ENCODE measurements at places on chromosomes 5 and 9.

DNA sequence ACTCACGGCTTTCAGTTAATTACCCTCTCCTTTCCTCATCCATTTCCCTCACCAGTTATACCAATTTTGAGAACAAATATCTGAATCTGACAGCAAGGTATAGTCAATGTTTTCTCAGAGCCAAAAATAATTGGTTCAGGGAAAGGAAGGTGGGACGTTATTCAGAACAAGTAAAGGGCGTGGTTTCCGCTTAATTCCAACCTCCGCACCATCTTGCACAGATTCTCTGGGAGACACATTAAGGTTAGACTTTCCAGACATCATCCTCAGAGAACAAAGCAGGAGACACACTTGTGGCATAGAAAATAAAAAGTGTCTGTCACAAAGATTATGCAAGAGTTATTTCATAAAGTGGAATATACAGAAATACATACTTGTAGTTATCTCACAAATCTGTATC, 441.2 kb downstream of the IRX1 start:
- no peak for DNase-seq

- no peak for DNase-seq
Observed at GRCh38 chr5:57538341-57538955, 55.8 kb upstream of the ACTBL2 start.

GRCh38 chr9:69149321-69149807, 24.7 kb upstream of the TJP2 start:
- DNase-seq, result no peak

DNA sequence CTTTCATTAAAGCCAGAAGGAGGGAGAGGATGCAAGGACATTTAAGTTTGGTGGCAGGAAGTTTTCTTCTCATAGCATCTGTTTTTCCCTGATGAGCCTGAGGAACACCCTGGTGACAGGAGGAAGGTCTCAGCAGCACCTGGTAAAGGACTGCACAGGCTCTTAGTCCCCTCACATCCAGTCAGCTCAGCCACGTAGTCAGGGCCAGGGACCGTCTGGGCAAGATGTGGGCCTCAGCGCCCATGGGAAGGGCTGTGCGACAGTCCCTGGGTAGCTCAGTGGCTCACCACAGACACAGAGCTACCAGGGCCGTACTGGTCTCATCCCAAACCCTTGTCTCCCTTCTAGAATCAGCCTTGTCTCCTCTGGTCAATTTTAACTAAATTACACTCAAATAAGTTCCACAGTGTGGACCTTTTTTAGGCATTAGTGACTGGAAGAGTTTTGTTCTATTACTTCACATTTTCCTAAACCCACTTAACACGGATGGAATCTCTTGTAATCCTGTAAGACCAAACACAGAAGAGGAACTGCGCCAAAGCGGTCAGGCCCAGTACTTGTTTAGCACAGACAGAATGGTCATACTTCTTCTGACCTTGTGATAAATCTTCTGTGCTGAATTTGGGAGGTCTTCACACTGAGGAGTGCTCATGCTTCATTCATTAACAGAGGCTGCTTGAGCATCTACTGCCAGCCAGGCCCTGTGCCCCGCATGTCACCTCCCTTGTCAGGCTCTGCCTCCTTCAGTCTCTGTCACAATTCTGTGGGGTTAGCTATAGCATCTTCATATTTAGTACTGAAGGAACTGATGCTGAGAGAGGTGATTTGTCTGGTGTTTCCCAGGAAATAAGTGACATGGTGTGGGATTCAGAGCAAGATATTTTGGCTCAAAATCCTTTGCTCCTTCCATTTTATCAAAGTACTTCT, 91.4 kb downstream of the ANGPTL2 start:
- DNase-seq, result no peak

DNA sequence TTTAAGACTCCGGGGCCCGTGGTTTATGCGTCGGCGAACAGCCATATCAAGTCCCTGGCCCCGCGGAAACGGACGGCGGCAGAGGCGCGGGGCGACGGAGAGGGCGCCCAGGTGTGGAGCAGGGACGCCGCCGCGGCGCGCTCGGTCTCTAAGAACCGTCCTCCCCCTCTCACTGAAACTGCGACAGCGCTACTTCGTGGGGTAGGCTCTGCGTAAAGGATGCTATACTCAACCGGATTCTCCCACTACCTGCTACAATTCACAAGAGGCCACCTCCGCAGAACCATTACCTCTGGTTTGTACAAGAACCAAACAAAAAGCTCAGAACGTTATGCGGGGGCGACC, 404 bp downstream of the MRNIP start:
- DNase-seq, result no peak

- DNase-seq, result no peak
Observed at GRCh38 chr5:35364350-35364749, 134.1 kb upstream of the PRLR start.

DNA sequence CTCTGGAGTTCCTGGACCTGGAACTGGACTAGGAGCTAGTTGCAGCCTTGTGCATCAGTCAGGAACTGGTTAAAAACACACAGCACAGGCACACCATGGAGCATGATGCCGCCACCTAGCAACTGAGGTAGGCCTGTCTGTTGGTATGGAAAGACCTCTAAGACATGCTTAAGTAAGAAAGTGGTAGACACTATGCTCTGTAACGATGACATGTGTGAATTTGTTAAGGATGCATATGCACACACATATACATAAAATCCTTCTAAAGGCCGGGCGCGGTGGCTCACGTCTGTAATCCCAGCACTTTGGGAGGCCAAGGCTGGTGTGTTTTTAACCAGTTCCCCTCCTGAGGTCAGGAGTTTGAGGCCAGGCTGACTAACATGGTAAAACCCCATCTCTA, 136.9 kb upstream of the RASEF start:
- no peak for DNase-seq

DNA sequence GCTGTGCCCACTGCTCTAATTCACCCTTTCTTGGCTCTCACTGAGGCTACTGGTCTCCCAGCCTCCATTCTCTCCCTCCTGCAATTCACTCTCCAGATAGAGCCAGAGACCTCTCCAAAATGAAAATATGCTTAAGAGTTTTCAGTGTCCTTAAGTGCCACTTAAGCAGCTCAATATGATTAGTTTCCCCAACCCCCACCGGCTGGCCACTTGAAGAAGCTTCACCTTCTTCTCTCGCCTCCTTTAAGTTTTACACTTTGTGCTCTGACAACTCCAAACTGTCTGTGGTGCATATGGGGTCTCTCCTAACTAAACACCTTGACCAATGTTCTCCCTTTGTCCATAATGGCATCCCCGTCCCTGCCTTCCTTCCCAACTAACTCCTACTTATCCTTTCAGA, 53.4 kb downstream of the CDK5RAP2 start:
- DNase-seq, result no peak

- no peak for DNase-seq
Observed at GRCh38 chr5:84257061-84257460, 127.6 kb downstream of the EDIL3 start.
